ENCODE measurements at places on chromosomes 2 and 18. TPM values are rescaled to one million over a fixed set of nuclear protein-coding genes. Genes with fewer than 3 reads are reported as not detected.

- DNase-seq: no peak
Measured at GRCh38 chr2:185335879-185336278, 402.7 kb upstream of the FSIP2 start.

DNA sequence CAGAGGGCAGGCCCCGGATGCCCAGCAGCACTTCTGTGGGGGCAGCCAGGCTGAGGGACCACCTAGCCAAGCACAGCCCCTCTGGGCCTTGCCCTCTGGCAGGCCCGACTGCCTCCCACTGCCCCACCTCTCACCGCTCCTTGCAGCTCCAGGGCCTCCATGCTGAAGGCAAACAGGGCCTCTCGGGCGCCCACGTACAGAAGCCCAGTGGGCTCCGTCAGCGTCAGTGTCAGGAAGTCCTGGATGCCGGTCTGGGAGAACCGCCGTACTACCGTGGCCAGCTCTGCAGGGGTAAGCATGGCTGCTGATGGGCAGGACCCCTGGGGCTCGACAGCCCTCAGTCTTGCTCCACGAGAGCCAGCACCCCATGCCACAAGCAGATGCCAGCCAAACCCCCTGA, 3.7 kb downstream of the SEMA4C start:
- no peak for DNase-seq

The TYMS gene
- 133 TPM for polyA plus RNA-seq

- DNase-seq: no peak
Measured at GRCh38 chr2:100548771-100549170, 14.0 kb upstream of the PDCL3 start.

DNA sequence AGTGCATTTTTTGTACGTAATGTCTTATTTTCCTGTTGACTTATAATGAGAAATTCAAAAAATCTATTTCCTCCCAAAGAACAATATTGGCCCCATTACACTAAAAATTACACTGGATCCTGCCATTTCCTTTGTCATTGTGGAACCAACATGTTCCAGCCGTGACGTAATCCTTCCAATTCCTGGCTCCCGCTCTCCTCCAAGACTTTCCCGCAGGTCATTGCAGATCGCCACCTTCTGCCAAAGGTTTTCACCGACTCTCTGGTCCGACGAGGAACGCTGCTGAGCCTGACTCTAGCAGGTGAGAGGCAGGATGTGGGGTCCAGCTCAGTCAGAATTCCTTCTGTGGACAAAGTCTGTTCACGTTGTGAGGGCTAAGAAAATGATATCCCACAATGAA, 38.0 kb downstream of the PTGR3 start:
- no peak for DNase-seq

- DNase-seq: no peak
Measured at GRCh38 chr2:233972941-233973575, 55.9 kb downstream of the TRPM8 start.

- no peak for DNase-seq
Measured at GRCh38 chr2:127065299-127065939, 41.5 kb downstream of the BIN1 start.

DNA sequence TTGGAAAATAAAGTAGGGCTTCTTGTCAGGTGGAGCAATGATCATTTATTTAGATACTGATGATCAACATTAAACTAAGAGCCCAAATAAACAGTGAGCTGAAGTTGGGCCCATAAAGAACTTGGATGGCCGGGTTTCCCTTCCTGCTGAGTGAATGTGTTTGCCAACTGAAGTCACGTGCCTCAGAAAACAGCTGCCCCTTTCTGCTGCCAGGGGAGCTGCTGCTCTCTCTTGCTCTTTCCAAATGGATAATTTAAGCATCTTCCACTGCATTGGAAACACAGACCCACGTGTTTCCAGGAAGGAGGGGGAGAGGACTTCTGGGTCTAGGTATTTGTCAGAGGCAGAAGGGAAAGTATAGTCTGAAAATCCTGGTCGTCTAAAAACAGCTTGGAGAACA, 22.9 kb upstream of the NCKAP5 start:
- no peak for DNase-seq

DNA sequence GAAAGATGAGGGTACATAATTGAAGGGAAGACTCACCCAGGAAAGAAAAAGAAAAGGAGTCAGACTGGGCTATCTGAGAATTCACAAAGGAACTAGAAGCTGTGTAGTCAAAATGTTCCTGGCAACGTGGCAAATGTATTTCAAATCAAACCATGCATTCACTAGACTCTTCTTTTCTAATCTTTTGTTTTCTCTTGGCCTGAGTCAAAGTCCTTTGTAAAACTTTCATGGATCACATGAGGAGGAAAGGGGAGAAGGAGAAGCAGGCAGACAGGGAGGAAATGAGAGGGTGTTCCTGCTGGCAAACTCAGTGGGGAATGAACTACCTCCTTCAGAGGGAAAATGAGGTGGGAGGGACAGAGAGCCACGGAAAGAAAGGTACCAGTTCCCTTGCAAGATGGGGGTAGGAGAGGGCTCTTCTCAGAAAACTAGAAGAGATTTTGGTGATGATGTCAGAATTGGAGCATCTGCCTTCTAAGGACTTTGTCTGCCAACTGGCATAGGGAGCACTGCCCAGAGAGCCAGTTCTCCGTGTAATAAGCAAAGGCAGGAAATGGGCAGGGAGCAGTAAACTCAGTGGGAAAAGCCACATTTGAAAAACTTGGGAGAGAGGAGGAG, 51.4 kb downstream of the SLC8A1 start:
- no peak for DNase-seq

The SLC14A1 gene
- 4.8 TPM for polyA plus RNA-seq

DNA sequence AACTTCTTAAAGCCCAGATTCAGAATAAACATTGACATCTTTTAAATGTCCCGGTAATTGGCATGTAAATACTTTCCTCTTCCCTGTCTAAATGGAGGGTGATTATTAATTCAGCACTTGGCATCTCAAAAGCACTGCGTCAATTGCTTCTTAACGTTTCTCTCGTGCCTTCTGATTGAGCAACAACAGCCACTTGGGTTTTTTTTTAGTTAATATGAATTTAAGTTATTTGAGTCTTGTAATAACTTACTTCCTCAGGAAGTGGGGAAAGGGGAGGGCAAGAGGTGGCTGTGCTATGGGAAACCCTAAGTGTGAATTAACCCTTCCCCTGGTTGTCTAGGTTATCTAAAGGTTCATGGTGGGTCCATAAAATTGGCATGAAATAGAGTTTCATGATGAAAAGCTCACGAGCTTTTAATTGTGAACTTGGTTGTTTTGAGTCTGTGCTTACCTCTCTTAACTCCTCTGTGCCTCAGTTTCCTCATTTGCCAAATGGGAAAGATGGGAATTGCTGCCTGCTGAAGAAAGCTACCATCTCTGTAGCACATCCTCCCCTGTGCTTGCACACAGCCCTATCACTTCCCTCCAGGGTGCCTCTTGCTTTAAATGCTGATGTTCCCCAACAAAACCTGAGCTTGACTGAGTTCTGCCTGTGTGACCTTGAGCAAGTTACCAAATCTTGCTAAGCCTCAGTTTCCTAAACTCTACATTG, 126.3 kb upstream of the BCL2L11 start:
- DNase-seq: no peak

DNA sequence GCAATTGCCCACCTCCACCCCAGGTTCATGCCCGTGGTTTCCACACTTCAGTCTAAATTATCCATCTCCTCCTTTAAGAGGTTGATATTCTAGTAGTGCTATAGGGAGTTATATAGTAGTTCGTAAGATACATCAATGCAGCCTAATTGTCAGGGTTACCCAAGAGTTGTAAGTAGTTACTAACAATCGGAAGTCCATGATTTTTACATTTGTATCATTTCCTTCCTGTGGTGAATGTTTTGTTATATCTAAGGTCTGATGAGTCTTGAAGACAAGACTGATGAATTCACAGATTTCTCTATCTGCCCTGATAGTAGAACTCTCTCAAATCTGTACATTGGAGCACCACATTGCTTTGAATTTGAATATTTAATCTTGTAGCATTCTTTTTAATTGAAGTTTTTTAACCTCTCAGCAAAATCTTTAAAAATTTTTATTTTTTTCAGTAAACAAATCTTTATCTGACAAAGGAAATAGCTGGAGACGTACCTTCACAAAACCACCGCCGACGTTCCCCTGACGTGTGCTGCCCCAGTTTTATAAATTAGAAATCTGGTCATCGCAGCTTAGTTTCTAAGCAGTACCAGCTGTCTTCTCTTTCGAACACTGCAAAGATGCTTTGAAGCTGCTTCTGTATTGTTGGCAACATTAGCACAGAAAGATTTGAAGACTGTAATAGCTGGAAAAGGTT, 264.5 kb downstream of the SOCS6 start:
- no peak for DNase-seq

DNA sequence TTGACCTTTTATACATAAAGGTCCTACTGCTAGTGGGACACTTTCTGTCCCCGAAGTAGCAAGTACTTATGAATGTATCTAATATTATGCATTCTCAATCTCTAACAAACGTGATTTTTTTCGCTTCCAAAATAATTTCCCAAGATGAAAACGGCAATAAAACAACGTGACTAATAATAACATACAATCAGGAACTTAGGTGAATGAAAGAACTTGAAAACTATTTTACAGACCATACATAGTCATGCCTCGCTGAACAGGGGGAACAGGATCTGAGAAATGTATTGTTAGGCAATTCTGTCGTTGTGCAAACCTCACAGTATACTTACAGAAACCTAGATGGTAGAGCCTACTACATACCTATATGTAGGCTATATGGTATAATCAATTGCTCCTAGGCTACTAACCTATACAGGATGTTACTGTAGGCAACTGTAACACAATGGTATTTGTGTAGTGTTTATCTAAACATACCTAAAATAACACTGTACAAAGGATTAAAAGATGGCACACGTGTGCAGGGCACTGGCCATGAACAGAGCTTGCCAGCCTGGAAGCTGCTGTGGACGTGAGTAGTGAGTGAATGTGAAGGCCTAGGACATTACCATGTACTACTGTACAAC, 2.5 kb downstream of the RTN4 start:
- no peak for DNase-seq

GRCh38 chr2:233119806-233120205, 59.7 kb downstream of the INPP5D start:
- no peak for DNase-seq
